ENCODE measurements at places on chromosomes 16 and 17.

DNA sequence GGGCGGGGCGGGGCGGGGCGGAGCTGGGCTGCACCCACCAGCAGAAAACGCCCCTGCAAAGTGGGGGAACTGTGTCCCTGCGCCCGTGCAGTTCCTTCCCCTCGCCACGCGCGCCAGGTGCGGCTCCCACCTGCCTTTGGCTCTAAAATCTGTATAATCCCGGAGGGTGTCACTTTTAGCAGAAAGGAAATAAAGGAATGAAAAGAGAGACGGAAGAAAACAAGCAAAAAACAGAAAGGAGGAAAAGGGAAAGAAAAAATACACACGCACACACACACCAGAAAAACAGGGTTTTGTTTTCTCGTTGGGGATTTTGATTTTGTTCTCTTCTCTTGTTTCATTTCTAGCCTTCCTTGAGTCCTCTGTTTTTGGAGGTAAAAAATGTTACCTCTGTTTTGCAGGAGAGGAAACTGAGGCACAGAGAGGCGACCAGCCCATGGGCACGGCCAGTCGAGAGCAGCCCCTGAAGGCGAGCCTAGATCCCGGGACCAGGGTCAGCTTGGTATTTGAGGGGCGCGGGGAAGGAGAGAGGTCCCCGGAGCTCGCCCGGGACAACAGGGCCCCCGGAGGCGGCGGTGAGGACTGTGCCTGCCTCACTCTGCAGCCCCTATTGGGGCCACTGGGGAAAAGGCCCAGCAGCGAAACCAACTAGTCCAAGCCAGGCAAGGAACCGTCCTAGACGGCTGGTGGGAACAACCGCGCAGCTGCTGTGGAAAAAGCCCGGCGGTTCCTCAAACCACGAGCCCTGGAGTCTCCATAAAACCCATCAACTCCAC, 594 bp upstream of the CARHSP1 start:
- no peak for DNase-seq

GRCh38 chr16:85751698-85752501, 1.0 kb upstream of the C16orf74 start:
- DNase-seq, result no peak

DNA sequence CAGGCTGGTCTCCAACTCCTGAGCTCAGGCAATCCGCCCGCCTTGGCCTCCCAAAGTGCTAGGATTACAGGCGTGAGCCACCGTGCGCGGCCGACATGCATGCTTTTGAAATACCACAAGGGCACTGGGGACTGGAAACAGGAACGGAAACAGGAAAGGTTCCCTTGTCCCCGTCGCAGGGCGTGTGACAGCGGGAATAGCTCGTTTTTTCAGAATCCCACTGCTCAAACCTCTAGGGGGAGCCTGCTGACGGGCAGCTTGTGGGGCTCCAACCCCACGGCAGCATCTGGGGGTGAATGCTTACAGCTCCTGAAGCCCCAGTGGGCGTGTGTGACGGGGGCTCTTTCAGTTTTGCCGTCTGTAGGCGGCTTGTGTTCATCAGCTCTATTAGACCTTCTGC, 18.8 kb upstream of the ASGR2 start:
- DNase-seq, result no peak

GRCh38 chr17:57412520-57413096, 156.3 kb downstream of the MSI2 start:
- DNase-seq, result no peak

- no peak for DNase-seq
Observed at GRCh38 chr17:31431098-31431851, 39.8 kb downstream of the RAB11FIP4 start.

GRCh38 chr17:7982666-7983065, 19.7 kb upstream of the GUCY2D start:
- DNase-seq, result no peak

Data from stimulated activated CD8-positive, alpha-beta memory T cell treated with anti-CD3 and anti-CD28 coated beads, Interleukin-7, amount 100 ng/mL, for 1 hour (primary cell).